ENCODE measurements at places on chromosomes 7 and 10. TPM values are rescaled to one million over a fixed set of nuclear protein-coding genes. Genes with fewer than 3 reads are reported as not detected.

AGMO gene
- 1.2 TPM for total RNA-seq

STEAP1B gene
- total RNA-seq = 1.1 TPM

NAT16 gene
- total RNA-seq = not detected

CAMK1D gene
- 1.3 TPM for total RNA-seq

RPA3 gene
- total RNA-seq = 22.8 TPM

FOXK1 gene
- 31.3 TPM for total RNA-seq
